ENCODE measurements at places on chromosomes 5 and 9.

DNA sequence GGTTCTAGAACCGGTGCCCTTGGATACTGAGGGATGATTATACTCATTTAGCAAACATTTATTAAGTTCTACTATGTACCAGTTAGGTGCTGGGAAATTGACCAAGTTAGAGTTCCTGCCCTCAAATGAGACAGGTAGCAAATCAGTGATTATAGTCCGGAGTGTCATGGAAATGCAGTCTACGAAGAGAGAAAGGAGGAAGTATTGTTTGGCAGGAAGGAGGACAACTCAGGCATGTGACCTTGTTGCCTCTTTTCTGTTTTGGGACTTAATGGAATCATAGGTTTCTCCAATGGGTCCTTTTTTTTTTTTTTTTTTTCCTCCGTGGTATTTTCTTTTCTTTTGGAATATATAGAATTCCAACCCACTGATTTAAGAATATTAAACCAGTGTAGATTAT, 28.0 kb downstream of the OSTF1 start:
- DNase-seq: no peak

GRCh38 chr5:150208187-150209098, 18.6 kb downstream of the SLC6A7 start:
- DNase-seq: no peak

- DNase-seq: no peak
Observed at GRCh38 chr5:80033513-80033912, 1.6 kb upstream of the THBS4 start.

DNA sequence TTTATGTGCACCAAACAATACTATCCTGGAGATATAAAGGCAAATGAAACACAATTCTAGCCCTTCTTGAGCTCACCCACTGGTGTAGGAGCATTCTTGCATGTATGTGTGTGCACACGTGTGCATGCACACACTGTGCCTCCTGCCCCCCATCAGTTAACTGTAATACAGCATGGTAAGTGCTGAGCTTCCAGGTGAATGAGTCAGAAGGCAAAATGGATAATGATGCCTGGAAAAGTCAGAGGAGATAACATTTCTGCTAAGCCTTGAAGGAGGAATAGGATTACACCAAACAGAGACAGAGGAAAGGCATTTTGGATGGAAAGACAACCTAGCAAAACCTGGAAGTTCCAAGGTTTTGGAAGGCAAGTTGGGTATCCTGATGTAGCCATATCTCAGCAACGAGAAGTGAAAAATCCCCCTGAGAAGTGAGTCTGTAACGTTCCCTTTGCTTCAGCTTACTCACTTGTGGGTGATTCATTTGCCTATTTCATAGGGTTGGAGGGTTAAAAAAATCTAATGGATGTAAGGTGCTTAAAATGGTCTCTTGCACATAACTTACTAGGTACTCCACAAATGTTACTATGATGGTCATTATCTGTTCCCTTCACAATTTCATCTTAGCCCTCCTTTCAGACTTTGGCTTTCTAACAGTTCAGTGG, 101.4 kb upstream of the STC2 start:
- DNase-seq: no peak

DNA sequence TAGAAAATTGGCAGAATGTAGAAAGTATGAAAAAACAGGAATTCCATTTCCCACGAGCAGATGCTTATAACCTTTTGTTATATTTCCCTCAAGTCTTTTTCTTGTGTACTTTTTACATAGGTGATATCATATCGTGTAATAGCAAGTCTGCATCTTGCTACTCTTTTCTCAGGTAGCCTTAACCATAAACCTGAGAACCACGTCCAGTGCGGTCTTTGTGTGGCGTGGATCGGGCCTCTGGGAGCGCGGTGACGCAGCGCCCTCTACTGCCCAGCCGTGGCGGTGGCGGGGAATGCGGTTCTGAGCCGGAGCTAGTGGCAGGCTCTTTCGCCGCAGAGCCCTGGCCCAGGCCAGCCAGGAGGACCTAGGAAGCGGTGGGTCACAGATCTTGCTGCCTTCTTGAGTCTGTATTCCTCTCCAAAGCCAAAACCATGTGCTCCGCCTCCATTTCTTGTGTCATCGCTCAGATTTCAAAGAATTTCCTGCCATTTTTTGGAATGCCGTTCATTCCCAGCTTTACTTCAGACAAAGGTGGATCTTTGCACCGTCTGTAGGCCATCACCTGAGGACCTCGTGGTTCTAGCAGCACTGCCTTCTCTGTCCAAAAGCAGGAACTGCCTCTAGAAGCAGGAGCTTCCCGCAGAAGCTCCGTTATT, 71.9 kb downstream of the MVB12B start:
- no peak for DNase-seq

- no peak for DNase-seq
Observed at GRCh38 chr9:22522206-22522740, 75.6 kb downstream of the DMRTA1 start.

DNA sequence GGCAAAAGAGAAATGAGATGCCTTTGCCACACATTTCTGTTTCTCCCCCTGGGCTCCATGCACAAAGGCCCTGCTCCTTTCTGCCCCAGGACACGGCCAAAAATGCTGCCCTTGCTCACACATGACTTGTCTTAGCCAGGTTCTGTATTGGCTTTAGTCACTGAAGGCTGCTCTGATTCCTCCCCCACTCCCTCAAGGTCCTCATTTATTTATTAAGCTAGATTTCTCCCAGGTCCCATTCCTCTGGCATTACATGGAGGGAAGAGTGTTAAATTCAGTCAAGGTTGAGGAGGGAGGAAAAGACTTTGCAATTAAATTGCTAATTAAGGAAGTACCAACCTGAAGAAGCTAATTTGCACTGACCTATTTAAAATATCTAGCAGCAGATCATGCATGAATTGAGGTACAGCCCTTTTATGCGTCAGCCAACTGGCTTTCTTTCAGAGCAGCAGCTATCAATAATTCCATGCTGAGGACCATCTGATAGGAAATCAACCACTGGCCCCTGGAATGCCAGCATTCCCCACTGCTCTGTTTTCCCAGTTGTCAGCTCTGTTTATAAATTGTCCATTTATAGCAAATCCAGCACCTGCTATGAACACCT, 81.2 kb upstream of the MAP3K1 start:
- DNase-seq: no peak

- no peak for DNase-seq
Observed at GRCh38 chr9:82369251-82369945, 380.8 kb downstream of the SPATA31D1 start.

- no peak for DNase-seq
Observed at GRCh38 chr5:149301744-149302380, 30.2 kb downstream of the AFAP1L1 start.

DNA sequence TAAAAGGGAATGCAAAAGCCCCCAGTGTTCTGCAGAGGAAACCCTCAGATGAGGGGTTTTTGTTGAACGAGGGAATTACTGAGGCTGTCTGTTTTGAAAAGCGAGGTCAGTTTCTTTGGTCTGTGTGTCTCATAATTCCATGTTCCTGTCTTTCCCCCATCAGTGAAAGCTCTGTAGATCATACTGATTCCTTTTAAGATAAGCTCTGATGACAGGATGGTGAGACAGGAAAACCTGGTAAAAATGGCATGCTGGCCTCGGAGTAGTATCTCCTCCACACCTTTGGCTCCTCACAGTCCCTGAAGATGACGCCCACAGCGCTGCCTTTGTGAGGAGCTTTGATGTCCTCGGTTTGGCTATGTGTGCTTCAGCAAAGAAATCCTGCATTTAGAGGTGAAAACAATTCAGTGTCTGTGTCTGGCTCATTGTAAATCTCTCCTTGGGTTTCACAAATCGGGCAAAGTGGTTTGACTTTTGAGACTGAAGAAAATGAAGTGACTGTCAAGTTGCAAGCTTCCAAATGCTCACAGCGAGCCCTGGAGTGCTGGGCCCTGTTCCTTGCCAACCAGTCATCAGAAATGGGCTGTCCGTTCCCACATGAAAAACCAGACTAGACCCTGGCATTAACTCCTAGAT, 124.9 kb upstream of the ICE1 start:
- no peak for DNase-seq

- no peak for DNase-seq
Observed at GRCh38 chr9:111986035-111986556, 89.5 kb downstream of the UGCG start.

- no peak for DNase-seq
Observed at GRCh38 chr5:154214371-154215106, 24.0 kb downstream of the GALNT10 start.

- DNase-seq: no peak
Observed at GRCh38 chr5:136382791-136383190, 17.4 kb upstream of the TRPC7 start.

DNA sequence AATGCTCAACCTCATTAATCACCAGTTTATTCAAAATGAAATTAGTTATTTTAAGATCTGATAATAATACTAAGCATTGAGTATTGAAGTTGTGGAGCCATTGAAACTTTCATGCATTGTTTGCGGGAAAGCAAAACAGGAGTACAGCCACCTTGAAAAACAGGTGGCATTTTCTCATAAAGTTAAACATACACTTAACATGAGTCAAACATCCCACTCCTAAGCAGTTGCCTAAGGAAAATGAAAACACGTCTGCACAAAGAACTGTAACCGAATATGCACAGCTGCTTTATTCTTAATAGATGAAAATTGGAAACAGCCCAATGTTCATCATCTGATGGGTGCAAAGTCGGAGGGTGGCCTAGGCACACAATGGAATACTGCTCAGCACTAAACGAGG, 177.3 kb downstream of the IRX2 start:
- DNase-seq: no peak

- DNase-seq: no peak
Observed at GRCh38 chr9:72726947-72727346, 205.5 kb downstream of the TMC1 start.

- no peak for DNase-seq
Observed at GRCh38 chr5:149392718-149393117, 13.6 kb upstream of the IL17B start.

- no peak for DNase-seq
Observed at GRCh38 chr5:142506046-142506445, 179.8 kb downstream of the FGF1 start.

GRCh38 chr9:129446828-129447550, 173.9 kb downstream of the C9orf50 start:
- no peak for DNase-seq

DNA sequence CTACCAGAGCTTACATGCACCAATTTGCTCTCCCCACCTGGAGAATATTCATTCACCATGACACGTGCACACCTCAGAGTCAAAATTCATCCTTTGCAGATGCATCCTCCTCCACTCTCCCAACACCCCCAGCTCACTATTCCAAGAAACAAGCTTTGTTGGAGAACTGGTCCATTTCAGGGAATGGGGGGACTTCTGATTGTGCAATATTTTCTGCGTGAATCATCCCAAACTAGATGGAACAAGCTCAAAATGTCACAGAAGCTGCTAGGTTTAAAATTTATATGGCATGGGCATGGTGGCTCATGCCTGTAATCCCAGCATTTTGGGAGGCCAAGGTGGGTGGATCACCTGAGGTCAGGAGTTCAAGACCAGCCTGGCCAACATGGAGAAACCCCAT, 3.6 kb downstream of the GLDC start:
- DNase-seq: no peak

- DNase-seq: no peak
Observed at GRCh38 chr5:68534131-68534940, 318.8 kb downstream of the PIK3R1 start.

DNA sequence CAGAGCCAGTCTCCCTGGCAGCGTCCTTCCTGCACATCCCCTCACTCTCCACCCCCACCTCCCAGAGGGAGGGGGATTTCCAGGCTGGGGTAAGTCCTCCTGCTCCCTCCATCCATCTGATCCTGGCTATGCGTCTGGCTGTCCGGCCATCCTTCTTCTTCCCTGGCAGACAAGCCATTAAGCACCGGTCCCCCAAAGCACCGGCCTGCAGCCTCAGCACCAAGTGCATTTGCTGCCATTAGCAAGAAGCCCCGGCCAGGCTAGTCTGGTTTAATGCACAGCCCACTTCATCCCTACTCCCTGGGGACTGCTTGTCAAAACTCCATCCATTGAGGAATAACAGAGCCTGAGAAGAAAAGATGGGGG, 208.7 kb upstream of the IER5L start:
- no peak for DNase-seq

GRCh38 chr5:168651648-168652047, 72.5 kb upstream of the PANK3 start:
- DNase-seq: no peak

DNA sequence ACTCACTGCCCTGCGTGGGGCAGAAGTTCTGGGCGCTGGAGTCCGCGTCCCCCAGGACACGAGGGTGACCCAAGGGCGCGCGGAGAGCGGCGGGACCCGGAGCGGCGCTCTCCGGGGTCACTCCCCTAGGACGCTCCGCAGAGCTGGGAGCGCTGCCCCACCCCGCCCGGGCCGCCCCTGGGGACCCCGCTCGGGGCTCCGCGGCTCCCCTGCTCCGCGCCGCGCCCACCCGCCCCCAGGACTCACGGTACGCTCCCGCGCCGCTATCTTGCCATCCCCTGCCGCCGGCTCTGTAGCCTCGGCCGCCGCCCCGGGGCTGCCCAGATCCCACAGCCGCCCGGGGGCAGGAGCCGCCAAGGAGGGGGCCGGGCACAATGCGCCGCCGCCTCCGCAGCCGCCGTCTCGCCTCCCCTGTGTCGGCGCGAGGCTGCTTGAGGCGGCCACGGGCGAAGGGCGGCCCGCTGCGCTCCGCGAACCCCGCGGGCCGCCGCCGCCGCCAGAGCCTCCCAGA, 303 bp downstream of the LIFR start:
- DNase-seq: no peak

DNA sequence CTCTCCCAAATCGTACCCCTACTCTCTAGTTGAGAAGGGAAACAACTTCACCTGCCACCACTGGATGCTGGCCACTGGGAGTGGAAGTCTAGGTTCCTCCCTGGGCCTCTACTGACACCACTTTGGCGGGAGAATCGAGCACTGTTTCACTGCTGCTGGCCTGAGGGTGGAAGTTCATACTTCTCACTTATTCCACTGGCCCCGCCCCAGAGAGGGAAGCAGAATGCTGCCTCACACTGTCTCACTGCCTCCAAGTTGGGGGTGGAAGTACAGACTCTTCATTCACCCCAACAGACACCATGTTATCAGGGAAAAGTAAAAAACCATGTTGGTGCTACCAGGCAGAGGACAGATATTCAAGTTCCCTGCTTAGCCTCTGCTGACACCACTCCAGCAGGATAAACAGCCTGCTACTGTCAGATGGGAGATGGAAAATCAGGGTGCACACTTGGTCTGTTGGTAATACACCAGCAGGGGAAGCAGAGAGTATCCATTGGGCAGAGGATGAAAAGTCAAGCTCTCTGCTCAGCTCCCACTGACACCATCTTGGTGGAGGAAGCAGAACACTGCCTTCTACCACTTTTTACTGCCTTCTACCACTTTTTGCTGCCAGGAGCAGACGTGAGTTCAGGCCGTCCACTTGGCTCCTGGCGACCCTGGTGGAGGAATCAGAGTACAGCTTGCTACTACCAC, 159.4 kb downstream of the SIL1 start:
- no peak for DNase-seq

DNA sequence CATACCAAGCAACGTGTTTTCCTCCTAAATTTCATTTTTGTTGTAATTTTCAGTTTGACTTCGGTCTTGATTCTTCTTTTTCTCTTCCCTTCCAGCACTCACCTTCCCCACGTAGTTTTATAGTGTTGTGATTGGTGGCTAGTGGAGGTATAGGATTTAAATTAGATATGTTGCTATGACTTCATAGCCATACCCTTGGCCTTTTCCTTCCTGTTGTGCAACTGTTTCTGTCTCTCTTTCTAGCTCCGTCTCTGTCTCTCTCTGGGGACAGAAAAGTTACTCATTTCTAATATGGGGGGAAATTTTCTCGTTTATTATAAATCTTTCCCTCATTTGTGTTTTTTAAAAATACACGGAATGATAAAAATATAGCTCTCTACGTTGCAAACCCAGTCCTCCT, 20.6 kb upstream of the C5orf24 start:
- DNase-seq: no peak

- no peak for DNase-seq
Observed at GRCh38 chr5:62621280-62621679, 42.7 kb downstream of the LRRC70 start.

Measured in right renal pelvis (tissue), 4 donors.